GM04504 (cell line): ENCODE measurements at places on chromosomes 11 and 22.

DNA sequence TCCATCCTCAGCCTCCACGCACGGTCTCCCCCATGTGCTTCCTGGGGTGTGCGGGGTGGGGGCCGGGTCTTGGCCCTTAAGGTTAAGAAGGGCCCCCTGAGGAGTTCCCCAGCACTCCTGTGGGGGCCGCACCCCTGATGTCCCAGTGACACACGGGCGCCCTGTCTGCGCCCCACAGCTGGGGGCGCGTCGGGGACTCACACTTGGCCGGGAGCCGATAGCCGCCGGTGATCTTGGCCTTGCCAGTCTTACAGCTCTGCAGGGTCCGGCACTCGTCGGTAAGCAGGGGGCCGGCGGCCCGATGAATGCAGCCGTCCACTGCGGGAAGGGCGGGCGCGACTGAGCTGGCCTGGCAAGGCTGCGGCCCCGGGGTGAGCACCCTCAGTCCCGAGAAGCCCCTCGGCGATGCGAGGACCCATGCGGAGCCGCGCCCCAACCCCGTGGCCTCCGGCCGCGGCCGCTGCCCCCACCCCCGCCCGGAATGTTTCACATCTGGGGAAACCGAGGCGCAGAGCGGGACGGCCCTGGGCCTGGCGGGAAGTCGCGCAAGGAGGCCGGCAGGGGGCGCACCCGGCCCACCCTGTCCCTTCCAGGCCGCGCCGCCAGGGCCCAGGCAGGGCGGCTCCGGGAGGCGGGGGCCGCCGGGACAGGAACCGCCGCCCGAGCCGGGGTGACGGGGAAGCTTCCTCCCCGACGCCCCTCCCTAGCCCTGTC is 13.9 kb downstream of the OTUB1 start:
- no peak for DNase-seq

DNA sequence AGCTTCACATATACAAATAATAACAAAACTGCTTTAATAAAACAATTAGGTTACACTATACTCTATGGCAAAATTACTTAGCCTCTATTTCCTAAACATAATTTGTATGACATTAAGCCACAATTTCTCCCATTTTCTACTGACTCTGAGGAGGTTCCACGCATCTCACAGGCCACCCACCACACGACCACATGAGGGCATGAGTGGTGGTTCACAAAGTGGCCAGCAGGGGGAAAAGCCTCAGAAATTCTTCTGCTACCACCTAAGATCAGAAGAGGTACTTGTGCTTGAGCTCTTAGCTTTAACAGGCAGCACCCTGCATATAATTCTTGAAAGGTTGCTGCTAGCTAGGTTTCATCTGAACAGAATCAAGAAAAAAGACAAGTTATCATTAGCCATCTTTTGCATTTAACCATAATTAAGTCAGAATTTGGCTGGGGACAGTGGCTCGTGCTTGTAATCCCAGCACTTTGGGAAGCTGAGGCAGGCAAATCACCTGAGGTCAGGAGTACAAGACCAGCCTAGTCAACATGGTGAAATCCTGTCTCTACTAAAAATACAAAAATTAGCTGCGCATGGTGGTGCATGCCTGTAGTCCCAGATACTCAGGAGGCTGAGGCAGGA is 7.7 kb downstream of the LPXN start:
- peak; percentile 28 for DNase-seq

GRCh38 chr11:116471608-116472256 is 301.1 kb downstream of the BUD13 start:
- no peak for DNase-seq

DNA sequence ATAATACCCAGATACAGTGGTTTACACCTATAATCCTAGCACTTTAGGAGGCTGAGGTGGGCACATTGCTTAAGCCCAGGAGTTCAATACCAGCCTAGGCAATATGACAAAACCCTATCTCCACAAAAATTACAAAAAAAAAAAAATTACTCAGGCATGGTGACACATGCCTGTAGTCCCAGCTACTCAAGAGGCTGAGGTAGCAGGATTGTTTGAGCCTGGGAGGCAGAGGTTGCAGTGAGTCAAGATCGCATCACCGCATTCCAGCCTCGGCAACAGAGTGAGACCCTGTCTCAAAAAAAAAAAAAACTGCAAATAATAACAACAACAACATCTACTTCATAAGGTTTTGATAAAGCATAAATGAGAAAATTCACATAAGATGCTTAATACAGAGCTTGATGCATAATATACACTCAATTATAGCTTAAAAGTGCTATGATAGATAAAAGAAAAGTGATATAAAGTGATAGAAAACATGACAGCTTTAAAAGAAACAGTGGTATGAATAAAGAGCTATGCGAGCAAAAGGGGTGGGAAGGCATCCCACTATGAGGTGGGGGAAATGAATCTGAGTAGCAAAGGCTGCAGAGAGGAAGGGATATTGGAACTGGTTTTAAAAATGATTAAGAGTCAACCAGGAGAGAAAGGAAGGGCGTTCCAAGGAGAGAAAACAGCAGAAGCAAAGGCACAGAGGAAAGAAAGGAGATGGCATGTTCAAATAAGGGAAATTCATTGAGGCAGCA is 197.6 kb downstream of the KIF18A start:
- no peak for DNase-seq

GRCh38 chr11:72712168-72712751 is 38.0 kb upstream of the PDE2A start:
- no peak for DNase-seq

- DNase-seq = no peak
Measured at GRCh38 chr11:96322775-96323641, 20.0 kb downstream of the MAML2 start.

GRCh38 chr11:35588627-35589026 is 29.6 kb upstream of the FJX1 start:
- no peak for DNase-seq

GRCh38 chr11:59857439-59858434 is 8.6 kb downstream of the TCN1 start:
- DNase-seq = no peak

DNA sequence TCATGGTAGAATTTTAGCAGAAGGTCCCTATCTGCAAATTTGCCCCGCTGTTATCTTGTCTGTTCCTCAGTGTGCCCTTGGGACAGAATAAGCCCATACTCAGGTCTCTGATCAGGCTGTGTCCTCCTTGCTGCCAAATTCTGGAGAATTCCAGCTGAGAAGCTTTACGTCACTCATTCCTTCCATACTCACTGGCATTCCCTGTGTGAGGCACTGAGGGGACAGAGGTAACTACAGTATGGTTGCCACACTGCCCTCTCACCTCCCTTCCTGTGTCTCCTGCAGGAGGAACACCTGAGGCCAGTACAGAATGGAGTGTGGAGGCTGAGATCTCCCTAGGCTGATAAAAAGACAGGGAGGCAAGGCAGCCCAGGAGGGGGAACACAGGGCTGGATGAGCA is 31.5 kb downstream of the SHISA8 start:
- no peak for DNase-seq

- no peak for DNase-seq
Measured at GRCh38 chr11:66231561-66231960, 36.9 kb upstream of the RAB1B start.

DNA sequence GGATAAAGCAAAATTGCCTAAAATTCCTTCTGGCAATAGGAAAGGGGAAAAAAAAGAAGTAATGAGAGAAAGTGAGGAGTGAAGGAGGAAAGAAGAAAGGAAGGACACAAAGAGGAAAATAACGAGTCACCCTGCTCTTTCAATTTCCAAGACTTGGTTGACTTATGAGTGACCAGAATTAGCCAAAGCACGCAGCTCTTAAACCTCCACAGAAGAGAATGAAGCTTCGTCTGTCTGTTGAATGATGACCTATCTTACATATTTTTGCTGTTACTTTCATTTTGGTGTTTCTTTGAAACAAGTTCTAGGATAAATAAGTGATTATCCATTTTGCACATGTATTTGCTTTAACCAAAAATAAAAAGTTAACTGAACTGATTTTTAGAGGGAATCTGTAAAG is 728 bp downstream of the MMP27 start:
- DNase-seq = no peak

- DNase-seq = no peak
Measured at GRCh38 chr22:42462016-42462415, 29.8 kb upstream of the NFAM1 start.

DNA sequence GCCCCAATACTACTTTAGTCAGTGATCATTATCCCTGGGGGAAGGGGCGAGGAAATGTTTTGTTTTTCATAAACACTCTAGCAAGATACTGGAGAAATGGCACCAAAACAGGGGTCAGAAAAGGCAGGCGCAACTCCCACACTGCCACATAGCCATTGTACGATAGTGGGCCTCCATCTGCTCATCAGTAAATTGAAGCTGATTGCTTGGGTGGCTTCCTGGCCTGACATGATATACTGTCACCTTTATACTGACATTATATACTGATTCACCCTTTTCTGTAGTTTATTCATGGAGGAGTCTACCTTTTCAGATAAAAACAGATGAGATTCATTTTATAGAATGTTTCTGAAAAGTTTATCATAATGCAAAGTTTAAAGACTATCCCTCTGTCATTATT is 51.6 kb upstream of the CCDC34 start:
- no peak for DNase-seq

GRCh38 chr22:30127749-30128166 is 47.5 kb downstream of the HORMAD2 start:
- DNase-seq = no peak

- no peak for DNase-seq
Measured at GRCh38 chr11:111414267-111414931, 35.3 kb upstream of the POU2AF1 start.

GRCh38 chr22:42912059-42912458 is 55.0 kb upstream of the ARFGAP3 start:
- DNase-seq = no peak

DNA sequence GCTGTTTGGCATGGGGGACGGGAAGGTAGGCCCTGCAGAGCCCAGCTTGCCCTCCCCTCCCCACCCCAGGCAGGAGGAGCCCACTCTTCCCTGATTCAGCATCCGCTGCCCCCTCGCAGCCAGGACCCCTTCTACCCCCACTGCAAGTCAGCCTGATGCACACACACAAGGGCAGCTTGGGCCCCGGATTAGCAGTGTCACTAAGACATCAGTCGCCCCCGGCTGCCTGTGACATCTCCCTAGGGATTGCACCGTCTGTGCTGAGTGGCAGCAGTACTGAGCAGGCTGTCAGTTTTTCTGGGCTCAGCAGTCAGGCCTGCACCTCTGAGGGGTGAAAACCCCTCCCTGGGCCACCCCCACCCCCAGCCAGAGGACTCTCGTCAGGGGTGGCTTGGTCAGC is 30.4 kb upstream of the SYT7 start:
- no peak for DNase-seq

GRCh38 chr22:37696657-37697537 is at the start of gene TRIOBP:
TRIOBP (plus strand) TSS chr22:37697048; CDS start chr22:37701366, 4,318 bp downstream.
- peak; percentile 83 for DNase-seq

- no peak for DNase-seq
Measured at GRCh38 chr22:37485395-37486223, 575 bp downstream of the MFNG start.

DNA sequence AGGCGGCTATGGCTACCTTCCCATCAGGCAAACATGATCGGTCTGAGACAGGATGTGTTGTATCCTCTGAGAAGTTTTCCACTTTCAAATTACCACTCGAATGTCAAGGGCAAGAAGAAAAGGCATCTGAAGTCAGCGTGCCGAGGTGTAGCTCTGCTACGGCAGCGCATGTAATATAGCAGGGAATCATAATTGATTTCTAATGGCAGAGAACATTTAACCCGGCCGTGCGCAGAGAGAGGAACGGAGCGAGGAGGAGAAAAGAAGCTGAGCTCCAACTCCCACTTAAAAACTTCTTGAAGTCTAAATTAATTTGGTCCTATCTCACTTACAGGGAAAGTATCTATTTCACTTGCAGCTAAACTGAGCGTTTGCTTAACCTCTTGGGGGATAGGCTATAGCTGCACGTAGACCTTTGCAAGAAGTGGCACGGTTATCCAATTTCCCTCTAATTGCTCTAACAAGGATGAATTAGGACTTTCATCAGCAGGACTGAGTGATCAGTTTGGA is 137.3 kb upstream of the KIRREL3 start:
- DNase-seq = no peak

DNA sequence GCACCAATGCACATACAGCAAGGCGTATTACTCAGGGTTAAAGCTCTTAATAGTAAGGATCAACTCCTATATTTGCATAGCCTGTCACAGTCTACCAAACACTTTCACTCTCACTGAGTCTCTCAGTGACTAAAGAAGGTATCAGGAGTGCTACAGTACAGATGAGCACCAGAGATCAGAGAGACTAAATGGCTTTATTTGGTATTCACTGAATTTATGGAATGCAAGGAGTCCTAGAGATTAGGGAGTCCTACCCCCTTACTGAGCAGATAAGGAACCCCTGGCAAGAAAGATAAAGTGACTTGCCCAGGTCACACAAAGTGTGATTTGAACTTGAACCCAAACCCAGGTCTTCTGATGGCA is 396.4 kb upstream of the CCDC90B start:
- no peak for DNase-seq

GRCh38 chr22:42162728-42163489 is 32.3 kb upstream of the CYP2D6 start:
- no peak for DNase-seq

DNA sequence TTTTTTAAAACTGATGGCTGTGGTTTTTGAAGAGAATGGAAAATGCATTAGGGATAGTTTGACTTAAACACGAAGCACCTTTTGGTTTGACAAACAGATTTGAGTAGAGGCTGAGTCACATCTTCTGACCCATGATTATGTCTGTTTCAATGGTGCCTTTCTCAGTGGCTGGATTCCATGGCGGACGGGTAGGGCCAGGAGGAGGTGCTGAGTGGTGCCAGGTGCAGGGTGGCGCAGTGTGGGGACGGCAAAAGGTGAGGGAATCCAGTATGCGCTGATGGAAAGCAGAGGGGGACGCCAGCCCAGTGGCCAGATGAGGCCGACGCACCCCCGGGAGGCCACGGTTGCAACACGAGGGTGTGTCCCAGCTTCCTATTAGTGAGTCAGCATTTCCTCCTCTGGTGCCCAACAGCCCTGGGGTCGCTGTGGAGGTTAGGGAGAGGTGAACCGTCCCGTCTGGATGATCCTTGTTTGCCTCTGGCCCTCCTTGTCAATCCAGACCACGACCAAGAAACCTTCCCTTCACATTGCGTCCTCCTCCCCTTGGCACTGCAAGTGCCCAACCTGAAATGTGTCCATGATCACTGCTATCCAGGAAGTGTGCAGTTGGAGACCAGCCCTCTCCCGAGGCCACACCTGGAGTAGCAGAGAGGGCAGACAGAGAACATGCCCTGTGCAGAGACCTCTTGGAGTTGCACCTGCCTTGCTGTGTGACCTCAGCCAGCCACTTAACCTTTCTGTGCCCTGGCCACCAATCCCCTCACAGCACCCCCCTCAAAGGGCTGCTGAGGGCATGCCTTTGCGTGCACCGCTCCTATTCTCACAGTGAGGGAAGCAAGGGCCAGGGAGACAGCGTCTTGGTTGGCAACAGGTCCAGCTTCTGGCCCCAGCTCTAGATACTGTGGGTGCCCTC is 32.5 kb upstream of the ATXN10 start:
- peak; percentile 50 for DNase-seq

- DNase-seq = no peak
Measured at GRCh38 chr11:12723421-12724300, 49.4 kb downstream of the TEAD1 start.

- DNase-seq = no peak
Measured at GRCh38 chr22:42412744-42413333, 19.4 kb downstream of the NFAM1 start.
